Epithelial cell of proximal tubule (primary cell): ENCODE measurements at places on chromosomes 5 and 9. TPM values are rescaled to one million over a fixed set of nuclear protein-coding genes. Genes with fewer than 3 reads are reported as not detected.

The SETD9 gene
- total RNA-seq = 8.8 and 36.4 TPM in 2 replicates

The PCDHGA4 gene
- total RNA-seq = 0.22 and 0.92 TPM in 2 replicates

The LEAP2 gene
- 0.22 and 0.35 TPM in 2 replicates for total RNA-seq

The WNT8A gene
- total RNA-seq = not detected in 2 replicates

The RNF180 gene
- total RNA-seq = 4.5 and 4.6 TPM in 2 replicates

The DIPK1B gene
- total RNA-seq = 11.4 and 20.3 TPM in 2 replicates

The CTXN3 gene
- not detected in 2 replicates for total RNA-seq

The ANKRD34B gene
- 1.2 TPM in 2 replicates for total RNA-seq

The AMBP gene
- total RNA-seq = not detected in 2 replicates
